ENCODE measurements at places on chromosomes 1 and 21.

DNA sequence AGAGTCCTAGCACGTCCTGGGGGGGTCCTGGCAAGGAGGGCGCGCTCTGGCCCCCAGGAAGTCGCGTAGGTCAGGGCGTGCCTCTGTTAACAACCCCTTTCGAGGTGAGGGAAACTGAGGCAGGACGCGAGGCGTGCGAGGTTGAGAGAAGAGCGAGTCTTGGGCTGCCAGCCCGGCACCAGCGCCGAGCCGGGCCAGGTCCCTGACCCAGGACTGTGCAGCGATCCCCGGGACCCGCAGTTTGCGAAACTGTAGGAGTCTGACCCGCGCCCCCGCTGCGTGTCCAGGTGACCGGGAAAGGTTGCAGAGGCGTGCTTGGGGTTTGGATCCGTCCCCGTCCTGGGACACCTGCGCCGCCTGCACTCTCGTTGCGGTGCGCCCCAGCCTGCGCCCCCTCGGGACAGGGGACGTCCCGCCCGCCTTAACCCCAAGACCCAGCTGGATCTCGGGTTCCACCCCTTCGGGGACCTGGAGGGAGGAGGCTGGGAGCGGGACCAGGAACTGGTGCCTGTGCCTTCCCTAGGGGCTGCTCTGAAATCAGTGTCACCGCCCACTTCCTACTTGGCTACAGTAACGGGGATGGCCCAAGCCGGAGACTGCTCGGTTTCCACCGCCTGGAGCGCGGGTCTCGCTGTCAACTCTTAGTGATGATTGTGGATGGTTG is 493 bp downstream of the DISC1 start:
- no peak for DNase-seq

DNA sequence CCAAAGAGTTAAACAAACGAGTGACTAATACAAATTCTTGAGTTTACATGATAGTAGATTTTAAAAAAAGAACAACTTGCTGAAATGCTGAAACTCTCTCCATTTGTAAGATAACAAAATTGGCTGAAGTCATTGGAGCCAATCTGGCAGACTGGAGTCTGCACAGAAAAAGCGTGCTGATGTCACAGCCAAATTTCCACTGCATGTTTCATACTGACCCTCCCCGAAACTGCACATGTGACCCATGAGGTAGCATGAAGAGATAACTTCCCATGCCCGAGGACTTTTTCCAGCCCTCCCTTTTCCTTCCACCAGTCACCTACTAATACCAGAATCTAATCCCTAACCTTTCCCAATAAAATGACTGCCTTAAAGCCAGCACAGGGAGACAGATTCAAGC is 1.2 kb upstream of the LELP1 start:
- no peak for DNase-seq

DNA sequence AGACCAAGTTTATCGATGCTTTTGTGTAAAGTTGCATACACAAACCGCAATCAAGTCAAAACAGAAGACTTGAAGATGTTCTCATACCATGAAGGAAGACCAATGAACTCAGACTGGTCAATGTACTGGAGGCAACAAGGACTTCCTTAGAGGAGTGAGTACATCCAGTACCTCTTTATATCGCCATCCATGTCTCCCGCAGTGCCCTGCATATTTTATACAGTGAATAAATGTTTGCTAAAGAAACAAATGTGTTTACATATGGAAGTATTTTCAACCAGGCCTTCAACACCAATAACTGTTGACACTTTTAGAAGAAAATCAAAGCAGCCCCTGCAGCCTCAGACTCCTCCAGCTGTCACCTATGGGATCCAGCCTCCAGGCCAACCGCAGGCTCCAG is 125.6 kb downstream of the SMYD3 start:
- no peak for DNase-seq

DNA sequence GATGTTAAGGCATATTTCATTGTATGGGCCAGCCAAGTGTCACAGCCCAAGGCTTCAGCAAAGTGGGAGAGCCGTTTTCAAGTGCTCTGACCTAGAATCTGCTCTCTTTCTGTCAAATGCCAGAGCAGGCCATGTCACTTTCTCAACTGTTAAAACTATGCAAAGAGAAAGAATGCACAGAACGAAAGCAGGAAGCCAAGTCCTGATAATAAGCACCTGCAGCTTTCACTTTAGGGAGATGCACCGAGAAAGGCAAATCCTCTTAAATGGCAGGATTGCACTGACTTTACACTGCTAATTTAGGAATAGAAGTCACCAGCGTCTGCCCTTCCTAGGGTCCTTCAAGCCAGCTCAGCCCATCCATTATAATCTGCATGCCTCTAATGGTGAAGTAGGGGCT is 49.2 kb upstream of the NTPCR start:
- no peak for DNase-seq

DNA sequence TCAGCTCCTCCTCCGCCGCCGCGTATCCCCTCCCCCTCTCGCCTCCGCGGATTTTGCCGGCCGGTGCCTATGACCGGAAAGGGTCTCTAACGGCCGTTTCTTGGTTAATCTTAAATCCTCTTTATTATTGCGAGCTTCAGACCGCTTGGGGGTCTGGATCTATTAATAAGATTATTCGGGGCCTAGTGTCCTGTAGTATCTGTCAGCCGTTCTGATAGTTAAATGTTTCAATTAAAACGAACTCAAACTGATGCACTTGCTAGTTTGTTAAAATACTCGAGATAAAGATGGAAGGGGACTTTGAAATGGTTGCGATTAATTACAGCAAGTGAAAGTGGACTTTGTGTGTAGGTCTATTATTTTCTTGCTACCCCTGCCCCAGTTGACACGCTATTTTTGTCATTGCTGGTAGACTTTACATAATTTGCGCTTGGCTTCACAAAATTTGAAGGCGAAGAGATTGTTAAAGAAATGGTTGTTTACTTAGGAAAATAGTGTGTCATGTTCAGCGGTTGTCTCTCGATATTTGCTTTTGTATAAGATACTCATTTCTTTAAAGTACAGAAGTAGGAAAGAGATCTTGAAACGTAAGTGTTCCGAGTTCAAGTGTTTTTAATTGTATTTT is 779 bp downstream of the SON start:
- no peak for DNase-seq

DNA sequence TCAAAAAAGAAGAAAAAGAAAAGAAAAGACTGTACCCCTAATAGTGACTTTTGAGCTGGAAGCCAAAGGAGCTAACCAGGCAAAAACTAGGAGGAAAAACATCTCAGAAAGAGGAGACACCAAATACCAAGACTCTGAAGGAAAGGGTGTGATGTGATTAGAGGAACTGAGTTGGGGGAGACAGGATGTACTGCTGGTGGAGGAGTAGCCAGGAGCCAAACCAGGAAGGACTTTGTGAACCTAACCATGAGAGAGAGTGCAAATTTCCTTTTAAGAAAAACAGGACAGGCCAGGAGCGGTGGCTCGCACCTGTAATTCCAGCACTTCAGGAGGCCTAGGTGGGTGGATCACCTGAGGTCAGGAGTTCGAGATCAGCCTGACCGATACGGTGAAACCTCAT is 4.1 kb upstream of the RBP7 start:
- no peak for DNase-seq

DNA sequence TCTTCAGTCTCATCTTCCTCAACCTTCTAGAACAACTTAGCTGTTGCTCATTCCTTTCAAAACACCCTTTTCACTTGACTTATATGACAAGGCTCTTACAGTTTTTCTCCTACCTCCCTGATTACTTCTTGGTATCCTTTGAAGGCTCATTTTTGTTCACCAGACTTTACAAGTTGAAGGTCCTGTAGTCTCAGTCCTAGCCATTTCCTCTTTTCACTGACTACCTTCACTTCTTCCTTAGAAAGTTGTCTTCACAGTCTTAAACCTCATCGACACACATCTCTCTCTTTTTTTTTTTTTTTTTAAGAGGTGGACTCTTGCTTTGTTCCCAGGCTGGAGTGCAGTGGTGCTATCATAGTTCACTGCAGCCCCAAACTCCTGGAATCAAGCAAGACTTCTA is 6.6 kb upstream of the TP53BP2 start:
- no peak for DNase-seq

DNA sequence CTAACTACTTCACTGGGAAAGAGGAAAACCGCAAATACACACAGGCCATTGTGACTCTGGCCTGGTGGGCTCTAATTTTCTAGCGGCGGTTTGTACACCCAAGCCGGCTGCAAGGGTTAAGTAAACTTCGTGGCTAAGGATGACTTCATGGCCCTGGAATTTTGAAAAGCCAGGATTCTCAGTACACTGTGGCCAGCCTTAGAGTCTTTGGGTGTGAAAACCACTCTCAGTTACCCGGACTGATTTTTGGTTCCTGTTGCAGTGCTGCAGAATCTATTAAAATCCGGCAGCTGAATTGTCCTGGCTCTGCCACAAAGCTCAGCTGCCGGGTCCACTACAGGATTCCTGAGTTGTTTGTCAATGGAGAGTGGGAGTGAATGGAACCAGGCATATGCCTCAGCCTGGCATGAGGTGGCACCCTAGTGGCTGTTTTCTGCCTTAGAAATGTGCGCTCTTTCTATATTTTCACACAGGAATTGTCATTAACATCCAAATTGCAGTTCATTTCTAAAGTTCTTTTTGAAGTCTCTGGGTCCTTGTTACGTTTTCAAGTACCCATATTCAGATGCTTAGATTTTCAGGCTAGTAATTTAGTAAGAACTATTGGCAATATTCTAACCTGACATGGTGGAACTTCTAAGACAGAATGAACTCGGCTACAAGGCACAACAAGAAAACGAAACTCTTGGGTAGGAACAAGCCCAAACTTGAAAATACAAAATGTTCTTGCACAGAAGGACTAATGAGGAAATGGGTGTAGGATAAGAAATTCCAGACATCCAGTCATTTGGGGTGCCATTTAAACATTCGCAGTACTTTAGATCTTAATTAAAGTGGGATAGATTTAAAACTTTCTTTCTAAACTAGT is 255.9 kb downstream of the NFIA start:
- DNase-seq: peak; percentile 52

All from H54 (cell line).